ENCODE measurements at places on chromosomes 2 and 18. TPM values are rescaled to one million over a fixed set of nuclear protein-coding genes. Genes with fewer than 3 reads are reported as not detected.

DNA sequence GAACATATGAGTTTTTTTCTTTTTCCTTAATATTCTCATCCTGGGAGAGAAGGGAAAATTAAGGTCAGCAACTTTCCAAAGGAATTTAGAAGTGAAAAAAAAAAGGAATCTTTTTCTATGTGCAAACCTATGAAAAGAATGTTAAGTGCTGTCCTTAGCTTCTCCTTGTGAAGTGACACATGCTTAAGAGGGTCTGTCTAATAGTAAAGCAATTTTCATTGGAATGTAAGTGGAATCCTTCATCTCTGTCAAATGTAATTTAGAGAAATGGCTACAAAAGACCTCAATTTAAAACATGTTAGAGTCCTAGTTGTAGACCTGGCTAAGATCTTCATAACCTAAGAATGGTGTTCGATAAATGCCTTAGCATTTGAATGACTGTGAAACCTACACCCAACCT, 117.4 kb upstream of the EPB41L3 start:
- no peak for DNase-seq

DNA sequence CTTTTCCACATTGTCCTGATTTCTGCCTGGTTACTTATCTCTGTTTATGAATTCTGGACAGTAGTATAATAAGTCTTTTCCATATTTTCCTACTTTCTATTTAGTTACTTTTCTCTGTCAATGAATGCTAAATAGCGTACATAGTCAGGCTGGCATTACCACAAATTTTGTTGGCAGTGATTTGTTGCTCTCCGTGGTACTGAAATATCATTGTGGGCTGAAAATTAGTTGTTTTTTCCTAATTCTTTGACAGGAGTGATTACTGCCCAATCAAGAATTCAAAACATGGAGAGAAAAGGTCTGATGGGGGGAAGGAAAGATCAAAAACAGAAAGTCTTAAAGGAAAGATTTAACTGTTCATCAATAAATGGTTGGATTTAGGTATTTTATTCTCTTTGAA, 7.7 kb upstream of the GALNT13 start:
- DNase-seq: no peak

DNA sequence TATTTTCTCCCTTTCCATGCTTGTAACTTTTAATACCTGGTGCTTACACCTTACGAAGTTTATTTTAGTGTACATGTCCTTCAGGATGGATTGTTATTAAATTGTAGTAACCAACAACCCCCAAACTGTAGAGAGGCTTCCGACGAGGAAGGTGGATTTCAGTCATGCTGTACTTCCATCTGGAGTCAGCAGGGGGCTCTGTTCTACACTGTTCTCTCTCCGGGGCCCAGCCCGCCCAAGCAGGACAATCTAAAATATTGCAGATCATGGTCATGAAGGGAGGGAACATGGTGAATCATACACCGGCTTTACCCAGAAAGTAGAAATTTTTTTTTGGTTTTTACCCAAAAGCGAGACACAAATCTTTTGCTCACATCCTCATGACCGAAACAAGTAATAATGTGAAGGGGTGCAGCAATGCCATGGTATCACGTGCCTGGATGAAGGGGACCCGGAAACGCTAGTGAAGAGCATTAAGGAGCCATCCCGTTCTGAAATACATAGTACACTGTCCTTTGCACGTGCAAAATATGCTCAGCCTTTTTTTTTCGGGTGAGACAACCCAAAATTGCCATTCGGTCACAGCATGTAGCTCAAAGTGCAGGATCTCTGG, 884.8 kb downstream of the EPHA4 start:
- DNase-seq: peak; percentile 43

DNA sequence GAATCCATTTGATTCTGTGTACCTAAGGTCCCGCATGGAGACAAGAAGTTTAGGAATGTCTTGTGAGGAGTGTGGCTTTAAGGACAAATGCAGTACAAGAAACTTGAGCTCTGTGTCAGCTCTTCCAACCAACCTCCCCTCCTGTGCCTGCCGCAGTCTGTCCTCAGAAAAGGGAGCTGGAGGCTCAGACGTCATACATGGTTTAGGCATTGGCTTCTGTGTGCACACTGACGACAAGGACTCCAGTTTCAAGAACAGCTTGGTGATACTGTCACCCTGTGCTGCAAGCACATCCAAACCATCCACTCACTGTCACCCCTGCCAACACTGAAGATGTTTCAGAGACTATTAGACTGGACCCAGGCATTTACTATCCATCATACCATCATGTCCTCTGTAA, 470.4 kb downstream of the IRS1 start:
- DNase-seq: no peak

DNA sequence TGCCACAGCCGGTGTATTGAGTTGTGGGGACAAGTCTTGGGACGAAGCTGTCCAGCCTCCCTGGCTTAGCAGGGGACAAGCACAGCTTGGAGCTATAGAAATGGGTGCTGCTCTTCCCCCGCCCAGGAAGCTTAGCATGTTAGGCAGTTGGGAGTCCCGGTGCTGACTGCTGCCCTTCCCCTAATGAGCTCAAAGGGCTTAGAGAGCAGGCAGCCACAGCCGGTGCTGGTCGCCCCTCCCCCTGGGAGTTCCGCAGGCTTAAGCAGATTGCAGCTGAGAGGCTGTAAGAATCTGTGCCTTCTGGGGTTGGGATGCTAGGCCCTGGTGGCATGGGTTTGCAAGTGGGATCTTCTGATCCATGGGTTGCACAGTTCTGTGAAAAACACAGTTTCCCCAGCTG, 237.3 kb downstream of the DCDC2C start:
- no peak for DNase-seq

DNA sequence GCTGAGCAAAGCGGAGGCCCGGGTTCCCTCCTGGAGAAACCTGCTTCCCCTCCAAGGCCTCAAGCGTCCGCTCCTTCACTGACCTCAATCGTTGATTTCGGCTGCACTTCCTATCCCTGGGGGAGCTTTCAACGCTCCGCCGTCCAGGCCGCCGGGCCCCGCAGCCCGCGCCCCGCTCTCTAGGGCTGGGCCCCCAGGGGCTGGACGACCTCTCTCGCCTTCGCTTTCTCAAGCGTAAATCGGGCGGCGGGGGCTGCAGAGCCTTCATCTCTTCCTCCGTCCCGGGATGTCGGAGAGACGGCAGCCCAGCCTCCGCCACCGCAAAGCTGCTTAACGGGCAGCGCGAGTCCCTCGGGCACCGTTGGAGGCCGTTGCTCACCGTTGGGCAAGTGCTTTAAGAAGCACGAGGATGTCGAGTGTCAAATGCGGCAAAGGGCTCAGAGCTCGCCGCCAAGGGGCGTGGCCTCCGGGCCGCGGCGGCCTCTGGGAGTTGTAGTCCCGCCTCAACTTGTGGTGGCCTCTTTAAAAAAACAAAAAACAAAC, 8.5 kb downstream of the HES6 start:
- peak; percentile 73 for DNase-seq

DNA sequence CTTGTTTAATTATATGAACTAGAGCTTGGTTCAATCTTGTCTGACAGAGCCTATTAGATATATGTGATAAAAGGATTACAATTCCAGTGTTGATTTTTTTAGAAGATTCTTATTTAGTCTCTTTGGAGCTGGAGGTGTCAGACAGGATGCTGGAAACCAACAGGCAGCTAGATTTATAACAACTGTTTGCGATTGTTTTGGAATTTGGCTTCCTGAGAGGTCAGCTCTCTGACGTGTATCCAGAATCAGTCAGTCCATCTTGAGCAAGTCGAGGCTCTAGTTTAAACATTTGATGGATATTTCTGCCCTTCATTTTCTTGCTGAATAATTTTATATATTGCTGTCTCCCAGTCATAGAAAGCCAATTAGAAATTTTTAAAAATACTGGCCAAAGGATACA, 1062.9 kb downstream of the DPP10 start:
- no peak for DNase-seq

DNA sequence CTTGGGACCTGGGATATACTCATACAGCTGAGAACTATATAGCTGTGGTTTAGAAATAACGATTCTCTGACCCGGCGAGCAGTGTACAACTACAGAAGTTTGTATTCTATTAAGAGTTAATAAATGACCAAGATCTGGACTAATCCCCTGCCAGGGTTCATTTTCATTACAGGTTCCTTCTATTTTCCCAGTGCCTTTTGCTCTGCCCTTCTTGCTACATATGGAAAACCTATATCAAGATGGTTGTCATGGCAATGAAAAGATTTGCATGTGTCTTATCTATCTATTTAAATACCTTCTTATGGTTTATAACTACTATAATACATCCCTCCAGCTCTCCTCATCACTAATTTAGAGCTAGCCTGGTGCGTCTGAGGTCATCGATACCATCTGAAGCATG, 965.2 kb downstream of the BCL11A start:
- no peak for DNase-seq

The GGCX gene
- 51.4 TPM for total RNA-seq

The CCDC141 gene
- under 0.01 TPM for total RNA-seq

The ITGAV gene
- 260 TPM for total RNA-seq

The SPHKAP gene
- total RNA-seq: under 0.01 TPM

The GNAL gene
- under 0.01 TPM for total RNA-seq

The SERPINB11 gene
- not detected for total RNA-seq

The ARHGAP15 gene
- total RNA-seq: 0.43 TPM
